ENCODE measurements at places on chromosomes 3 and 15.

GRCh38 chr15:83288381-83288801, 3.9 kb upstream of the BNC1 start:
- no peak for DNase-seq

DNA sequence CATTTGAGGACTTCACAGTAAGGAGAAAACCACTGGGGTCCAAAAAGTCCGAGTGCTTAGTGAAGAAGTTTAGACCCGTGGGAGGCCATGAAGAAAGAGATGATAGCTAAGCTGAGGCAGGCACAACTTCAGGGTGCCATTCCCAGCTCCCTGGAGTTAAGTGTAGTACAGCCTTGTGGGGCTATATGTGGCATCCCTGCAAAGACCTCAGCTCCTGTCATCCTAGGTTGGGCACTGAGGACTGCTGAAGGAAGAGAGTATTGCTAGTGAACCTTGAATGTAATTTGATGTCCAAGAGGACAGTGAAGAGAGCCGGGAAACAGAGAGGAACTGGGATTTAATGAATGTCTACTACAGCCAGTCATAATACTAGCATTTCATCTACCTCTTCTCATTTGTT, 162.1 kb downstream of the AKAP13 start:
- no peak for DNase-seq

GRCh38 chr15:74141591-74141990, 11.2 kb downstream of the ISLR2 start:
- DNase-seq = no peak

DNA sequence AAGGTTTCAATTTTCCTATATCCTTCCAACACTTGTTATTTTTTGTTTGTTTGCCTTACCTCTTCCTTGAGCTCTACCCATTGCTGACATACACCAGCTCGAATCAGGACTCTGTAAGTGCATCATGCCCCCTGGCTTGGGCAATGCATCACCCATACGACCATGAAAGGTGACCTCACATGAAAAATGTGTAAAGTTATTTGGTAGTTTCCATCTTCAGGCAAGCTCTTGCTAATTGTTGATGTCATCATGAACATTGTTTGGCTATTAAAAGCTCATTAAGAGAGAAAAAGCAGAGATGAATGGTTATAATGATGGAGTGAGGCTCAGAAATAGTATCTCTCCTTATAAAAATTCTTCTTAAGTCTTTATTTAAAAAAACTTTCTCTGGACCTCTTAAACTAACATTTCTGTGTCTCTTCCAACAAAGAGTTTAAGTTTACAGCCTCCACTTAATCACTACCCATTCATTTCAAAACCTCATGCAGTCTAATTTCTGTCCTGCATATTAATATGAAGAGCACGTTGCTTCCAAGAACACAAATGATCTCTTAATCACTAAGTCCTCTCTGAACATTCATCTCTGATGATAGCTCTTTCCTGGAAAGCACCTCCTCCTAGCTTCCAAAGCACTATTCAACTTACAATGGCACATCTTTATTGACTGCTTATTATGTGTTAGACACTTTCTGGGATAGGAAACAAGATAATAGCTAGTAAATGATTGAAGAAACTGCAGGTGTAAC, 236.3 kb downstream of the NFKBIZ start:
- DNase-seq = no peak

GRCh38 chr3:108940568-108941263, 13.0 kb downstream of the GUCA1C start:
- DNase-seq = no peak

- no peak for DNase-seq
Measured at GRCh38 chr3:196603683-196604082, 35.2 kb downstream of the FBXO45 start.

GRCh38 chr15:94586099-94586498, 354.7 kb downstream of the MCTP2 start:
- no peak for DNase-seq

- DNase-seq = no peak
Measured at GRCh38 chr3:77248420-77248819, 208.5 kb downstream of the ROBO2 start.

GRCh38 chr3:188270423-188270972, 116.5 kb downstream of the LPP start:
- DNase-seq = peak; percentile 92

DNA sequence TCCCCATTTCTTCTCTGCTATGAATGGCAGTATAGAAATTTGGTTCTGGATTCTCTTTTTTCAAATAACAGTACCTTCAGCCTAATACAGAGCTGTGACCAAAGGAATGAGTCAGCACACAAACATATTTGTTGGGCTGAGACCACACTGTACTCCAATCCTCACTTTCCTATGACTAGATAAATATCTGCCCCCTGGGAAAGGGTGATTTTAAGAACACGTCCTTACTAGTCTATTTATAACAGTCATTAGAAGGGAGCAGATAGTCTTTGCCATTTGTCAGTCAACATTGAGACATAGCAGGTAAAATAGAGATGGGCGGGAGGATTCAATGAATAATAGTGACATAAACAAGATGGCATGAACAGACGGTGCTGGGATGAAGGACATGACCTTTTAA, 461.3 kb downstream of the MCTP2 start:
- no peak for DNase-seq

GRCh38 chr3:96813820-96814650, at the start of gene EPHA6:
Gene EPHA6, plus strand, starts transcription at chr3:96814594.
- no peak for DNase-seq

DNA sequence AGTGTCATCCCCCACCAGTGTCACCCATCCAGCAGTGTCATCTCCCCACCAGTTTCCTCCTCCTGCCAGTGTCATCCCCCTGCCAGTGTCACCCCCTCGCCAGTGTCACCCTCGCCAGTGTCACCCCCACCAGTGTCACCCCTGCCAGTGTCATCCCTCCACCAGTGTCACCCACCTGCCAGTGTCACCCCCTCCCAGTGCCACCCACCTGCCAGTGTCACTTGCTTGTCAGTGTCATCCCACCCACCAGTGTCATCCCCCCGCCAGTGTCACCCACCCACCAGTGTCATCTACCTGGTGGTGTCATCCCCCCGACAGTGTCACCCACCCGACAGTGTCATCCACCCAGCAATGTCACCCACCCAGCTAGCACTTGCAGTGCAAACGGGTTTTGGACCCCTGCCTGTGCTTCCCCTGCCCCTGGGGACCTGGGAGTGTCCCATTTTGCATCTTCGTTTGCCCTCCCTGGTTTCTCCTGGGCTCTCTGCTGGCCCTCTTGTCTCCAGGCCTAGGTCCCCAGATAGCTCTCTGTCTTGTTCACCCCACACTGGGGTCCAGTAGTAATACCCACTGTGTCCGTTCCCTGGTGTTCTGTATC, 99.8 kb upstream of the PRR20G start:
- DNase-seq = no peak

GRCh38 chr3:168952551-168952950, 711.0 kb downstream of the MECOM start:
- no peak for DNase-seq

- DNase-seq = no peak
Measured at GRCh38 chr3:127723011-127723567, 50.3 kb downstream of the ABTB1 start.

GRCh38 chr3:175222356-175222755, 363.2 kb downstream of the NAALADL2 start:
- DNase-seq = no peak

GRCh38 chr15:36970522-36970921, 129.8 kb downstream of the MEIS2 start:
- DNase-seq = no peak
